ENCODE measurements at places on chromosomes 5 and 9.

DNA sequence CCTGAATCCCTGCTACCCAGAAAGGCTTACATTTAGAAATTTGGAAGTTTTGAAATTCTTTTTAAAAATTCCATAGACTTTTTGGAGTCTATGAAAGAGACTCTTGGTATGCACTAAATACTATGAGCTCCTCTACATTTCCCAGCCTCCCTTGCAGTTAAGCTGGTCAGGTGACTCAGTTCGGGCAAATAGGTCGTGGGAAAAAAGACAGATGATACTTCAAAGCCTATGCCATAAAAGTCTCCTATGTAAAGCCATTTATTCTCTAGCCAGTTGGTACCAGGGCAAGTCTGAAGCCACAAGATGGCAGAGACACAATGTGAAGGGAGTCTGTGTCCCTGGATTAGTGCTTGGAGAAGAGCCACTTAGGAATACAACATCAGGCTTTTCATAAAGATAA lies 101.8 kb downstream of the BOD1 start:
- DNase-seq, result no peak

- no peak for DNase-seq
These were observed 97.0 kb downstream of the GHR start for GRCh38 chr5:42520203-42520602.

GRCh38 chr9:80883426-80883825 lies 805.9 kb downstream of the TLE1 start:
- DNase-seq, result no peak

DNA sequence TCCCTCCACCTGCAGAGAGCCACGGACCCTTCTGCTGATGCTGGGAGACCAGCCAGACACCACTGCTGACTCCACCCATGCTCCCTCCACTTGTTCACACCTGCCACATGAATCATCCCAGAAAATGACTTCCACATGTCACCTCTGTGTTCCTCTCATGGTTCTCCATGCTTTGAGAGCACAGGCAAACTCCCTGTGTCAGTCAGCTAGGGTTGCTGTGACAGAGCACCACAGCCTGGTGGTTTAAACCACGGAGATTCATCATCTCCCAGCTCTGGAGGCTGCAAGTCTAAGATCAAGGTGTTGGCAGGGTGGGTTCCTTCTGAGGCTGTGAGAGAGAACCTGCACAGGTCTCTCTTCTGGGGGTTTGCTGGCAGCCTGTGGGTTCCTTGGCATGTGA lies 381.4 kb downstream of the GADD45G start:
- DNase-seq, result no peak

- no peak for DNase-seq
These were observed 278.1 kb upstream of the TNC start for GRCh38 chr9:115396071-115396529.

DNA sequence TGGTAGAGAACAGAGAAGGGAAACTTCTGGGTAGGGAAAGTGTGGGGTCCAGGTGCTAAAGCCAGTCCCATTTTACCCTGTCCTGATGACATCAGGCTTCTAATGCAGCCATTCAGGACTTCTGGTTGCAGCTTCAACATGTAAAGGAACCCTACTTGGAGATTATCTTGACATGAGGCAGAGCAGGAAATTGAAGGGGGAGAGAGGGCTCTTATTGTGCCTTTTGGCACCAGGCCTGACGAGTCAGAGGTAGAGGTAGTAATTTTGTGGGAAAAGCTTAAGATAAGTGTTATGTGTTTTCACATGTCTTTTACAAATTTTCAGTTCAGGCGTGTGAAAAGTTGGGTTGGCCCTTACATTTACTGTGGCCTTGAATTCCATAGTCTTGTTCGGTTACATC lies 102.4 kb upstream of the APC start:
- no peak for DNase-seq

GRCh38 chr9:101601904-101602765 lies 7.4 kb upstream of the PPP3R2 start:
- DNase-seq, result no peak

GRCh38 chr5:137226081-137226480 lies 273.0 kb downstream of the SPOCK1 start:
- DNase-seq, result no peak

DNA sequence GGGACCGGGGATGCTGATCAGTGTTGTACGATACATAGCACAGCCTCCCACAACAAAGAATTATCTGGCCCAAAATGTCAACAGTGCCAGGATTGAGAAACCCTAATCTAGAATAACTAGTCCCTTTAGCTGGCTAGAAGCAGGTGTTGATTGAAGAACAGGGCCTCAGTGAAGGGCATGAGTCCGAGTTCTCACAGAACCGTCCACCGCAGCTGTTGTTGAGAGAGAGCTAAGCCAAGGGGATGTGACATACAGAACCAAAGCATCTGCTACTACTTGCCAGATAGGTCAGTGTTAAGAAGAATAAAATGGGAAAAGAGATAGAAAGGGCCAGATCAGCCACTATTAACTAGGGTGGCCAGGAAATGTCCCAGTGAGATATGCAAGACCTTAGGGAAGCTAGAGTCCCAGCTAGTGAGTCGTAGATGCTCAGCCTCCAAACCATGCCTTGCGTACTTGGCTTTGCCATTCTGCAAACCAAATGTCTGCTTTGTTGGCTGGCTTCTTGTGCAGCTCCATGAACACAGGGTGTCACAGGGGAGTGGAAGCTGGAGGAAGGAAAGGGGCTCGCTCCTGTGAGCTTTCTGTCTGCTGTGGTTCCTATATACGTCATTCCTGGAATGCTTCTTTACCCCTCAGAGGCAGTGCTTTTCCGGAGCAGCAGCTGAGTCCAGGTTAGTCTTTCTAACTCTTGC lies 68.9 kb downstream of the FBXO38 start:
- no peak for DNase-seq

- DNase-seq, result no peak
These were observed 51.1 kb downstream of the SPEF2 start for GRCh38 chr5:35668794-35669193.

- no peak for DNase-seq
These were observed 151.7 kb upstream of the HCN1 start for GRCh38 chr5:45847877-45848276.

GRCh38 chr9:13274886-13275641 lies 4.4 kb downstream of the MPDZ start:
- no peak for DNase-seq

DNA sequence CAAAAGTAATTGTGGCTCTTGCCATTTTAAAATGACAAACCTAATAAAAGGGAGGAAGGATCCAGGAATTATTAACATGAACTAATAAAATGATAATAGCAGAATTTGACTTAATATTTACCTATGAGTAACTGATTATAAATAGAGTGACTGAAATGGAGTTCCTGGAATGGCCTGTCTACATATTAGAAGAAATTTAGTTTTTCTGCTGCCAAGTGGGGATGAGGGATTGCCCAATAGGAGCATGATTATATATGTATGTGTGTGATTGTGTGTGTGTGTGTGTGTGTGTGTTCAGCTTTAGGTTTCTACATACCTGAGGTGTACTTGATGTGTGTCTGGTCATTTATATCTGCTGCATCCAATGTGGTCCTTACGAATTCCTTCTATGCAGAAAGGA lies 36.6 kb upstream of the ITGA1 start:
- no peak for DNase-seq

DNA sequence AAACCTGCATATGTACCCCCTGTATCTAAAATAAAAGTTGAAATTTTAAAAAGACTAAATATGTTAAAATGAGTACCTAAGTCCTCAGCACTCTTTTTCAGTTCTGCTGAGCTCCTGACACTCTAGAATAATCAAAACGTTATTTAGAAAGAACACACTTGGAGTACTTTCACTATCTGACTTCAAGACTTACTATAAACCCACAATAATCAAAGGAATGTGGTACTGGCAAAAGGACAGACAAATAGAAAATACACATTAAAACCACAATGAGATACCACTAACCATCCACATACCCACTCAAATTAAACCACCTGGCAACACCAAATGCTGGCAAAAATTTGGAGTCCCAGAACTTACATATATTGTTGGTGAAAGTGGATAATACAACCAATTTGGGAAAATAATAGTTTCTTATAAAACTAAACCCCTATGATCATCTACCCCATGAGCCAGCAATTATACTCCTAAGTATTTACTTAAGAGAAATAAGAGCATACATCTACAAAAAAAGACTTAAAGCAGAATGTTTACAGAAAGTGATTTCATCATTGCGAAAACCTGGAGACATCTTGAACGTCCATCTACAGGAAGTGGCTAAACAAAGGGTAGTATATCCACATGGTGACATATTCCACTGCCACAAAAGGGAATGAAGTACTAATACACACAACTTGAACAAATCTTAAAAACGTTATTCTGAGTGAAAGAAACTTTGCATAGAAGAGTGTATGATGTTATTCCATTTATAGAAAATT lies 12.8 kb upstream of the PRSS3 start:
- DNase-seq, result no peak

DNA sequence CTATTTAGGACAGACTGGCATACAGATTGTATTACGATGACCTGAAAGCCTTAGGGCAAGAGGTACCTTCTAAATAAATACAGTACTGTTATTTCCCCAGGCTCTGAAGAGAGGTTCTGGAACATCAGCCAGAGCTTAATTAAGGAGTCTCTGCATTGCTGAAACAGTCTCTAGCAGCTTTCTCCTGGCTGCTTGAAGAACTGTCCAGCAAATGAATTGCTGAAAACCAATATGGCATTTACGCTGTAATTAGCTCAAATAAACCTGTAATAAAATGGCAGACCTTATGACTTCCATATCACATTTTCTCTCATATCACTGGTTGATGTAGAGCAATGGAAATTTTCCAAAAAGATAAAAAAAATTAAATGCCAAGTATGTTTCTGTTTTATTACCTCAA lies 636.3 kb downstream of the GABRG2 start:
- peak; percentile 17 for DNase-seq

DNA sequence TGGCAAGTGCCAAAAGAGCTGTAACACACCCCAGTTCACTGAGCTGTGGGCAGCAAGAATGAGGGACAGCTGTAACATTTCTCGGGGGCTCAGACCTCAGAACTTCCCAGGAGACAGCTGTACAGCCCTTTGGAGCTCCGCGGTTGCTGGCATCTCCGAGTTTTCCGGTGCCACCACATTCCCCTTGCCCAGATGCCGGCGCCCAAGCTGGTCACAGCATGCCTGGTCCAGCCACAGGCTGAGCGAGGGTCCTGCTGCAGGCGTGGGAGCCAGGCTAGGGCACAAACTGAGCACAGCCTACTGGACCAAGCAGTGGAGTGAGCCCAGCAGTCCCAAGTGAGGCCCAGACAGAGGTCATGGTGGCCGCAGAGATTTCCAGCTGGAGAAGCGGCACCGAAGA lies 797.7 kb upstream of the EDIL3 start:
- no peak for DNase-seq

- DNase-seq, result peak; percentile 14
These were observed 164.9 kb downstream of the AP3B1 start for GRCh38 chr5:78129597-78129996.

DNA sequence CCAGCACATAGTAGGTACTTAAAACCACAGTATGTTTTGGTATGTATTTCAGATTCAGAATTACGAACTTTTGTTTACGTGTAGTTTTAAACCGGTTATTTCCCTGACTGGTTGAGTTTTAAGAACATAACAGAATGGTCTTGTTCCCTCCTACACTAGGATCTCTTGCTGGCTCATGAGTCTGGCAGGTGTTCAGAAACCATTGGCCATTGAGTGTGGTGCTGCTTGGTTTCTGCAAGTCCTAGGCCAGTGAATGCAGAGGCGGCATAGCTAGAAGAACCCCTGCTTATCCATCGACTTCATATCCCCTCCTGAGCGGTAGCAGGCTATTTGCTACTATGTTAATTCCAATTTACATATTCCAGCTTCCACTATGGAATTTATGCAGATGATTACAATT lies 65.6 kb downstream of the GPR21 start:
- DNase-seq, result no peak

- no peak for DNase-seq
These were observed 12.4 kb upstream of the GNG10 start for GRCh38 chr9:111649016-111649415.

GRCh38 chr9:136074706-136075105 lies 20.4 kb downstream of the NACC2 start:
- DNase-seq, result no peak

DNA sequence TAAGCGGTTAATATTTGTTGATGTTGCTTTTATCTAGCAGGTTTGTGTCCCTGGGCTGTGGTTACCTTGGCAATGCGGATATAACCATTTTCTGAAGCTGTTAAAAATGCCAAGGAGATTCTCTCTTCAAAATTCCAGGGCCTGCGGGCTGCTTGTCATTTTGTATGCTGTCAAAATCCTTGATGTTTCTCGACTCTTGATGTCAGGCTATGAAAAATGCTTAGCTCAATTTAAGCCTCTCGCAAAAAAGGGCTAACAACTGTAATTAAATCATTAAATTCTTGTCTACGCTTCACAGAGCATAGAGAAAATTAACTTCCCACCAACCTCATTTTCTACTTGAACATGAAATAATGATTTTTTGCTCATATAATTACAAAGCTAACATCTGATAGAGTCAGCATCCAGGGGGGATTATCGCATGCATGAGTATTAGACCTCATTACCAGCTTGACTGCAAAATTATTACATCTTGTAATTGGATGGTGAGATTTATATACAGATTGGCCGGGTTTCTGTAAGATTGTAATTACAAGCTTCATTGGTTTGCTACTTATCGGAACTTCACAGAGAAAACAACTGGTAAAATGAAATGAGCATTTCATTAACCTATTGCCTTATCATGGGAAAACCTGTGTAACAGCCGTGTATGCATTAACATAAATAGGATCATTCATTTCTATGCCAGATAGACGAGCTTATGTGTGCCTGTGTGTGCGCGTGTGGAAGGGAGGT lies 83.1 kb upstream of the IRX1 start:
- DNase-seq, result no peak

DNA sequence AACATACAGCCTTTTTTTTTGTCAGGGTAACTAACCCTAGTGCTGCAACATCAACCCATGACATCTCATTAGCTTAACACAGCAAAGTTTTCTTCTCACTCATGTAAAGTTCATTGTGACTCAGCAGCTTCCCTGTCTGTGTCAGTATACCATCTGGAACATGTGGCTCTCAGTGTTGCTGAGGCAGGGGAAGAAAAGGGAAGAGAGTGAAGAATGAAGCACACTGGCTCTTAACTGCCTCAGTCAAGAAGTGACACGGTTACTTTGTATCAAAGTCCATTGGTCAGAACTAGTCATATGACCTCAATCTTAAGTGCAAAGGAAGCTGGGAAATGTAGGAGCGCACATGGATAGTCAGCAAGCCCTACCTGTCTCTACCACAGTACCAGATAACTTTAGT lies 185.0 kb upstream of the ELL2 start:
- DNase-seq, result peak; percentile 40

- DNase-seq, result no peak
These were observed 319.1 kb upstream of the IRX4 start for GRCh38 chr5:2201832-2202231.

DNA sequence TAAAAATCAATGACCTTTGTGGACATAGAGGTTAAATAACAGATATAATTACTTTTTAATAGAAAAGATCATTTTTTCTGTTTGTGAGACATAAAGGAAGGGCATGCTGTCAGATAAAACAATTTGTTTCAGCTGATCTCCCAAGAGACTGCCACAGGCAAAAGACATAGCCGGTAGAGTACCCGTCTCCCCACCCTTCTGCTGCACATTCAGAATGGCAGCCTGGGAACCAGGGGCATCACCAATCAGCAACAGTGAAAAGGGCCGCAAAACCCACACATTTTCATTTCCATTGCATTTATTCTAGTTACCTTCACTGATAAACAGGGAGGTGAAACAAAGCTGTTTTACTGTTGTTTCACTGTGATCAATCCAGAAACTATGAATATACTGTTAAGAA lies 357.7 kb downstream of the ARRDC3 start:
- no peak for DNase-seq

Data from stomach (tissue), 19 donors.